Choroid plexus epithelial cell (primary cell): ENCODE measurements at places on chromosomes 16 and 17.

GRCh38 chr17:39781031-39781860 lies 43.5 kb downstream of the GRB7 start:
- peak; percentile 12 for DNase-seq

DNA sequence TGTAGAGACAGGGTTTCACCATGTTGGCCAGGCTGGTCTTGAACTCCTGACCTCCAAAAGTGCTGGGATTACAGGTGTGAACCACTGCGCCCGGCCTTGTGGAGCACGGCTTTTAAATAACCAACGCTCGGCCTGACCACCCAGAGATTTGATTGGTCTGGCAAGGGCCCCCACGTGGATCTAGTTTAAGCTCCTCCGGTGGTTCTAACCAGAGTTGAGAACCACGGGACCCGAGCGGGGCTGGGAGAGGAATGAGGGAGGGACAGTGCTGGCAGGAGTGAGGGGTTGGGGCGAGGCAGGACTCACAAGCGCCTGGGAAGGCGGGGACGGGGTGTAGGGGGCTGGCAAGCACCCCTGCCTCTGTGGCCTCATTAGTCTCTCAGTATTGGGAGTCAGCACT lies 3.0 kb downstream of the NLRC3 start:
- DNase-seq, result no peak

- DNase-seq, result no peak
Observed at GRCh38 chr16:70465999-70466804, 11.8 kb downstream of the FCSK start.

- no peak for DNase-seq
Observed at GRCh38 chr16:49276646-49277385, 4.8 kb downstream of the CBLN1 start.

GRCh38 chr16:21194771-21195301 lies 16.5 kb downstream of the ZP2 start:
- DNase-seq, result peak; percentile 10

DNA sequence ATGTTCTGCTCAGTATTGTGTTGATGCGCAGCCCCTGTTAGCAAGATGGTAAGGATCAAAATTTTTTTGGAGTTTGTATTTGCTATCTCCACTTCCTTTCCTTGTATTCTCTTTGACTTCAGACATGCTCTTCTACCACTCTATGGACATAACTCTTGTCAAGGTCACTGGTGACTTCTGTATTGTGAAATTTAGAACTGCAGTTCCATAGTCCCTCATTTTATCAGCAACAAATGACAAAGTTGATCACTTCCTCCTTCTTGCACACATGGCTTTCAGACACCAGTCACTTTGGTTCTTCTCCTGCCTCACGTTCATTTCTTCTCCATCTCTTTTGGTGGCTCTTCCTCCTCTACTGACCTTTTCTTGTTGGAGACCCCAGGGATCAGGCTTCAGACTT lies 21.1 kb downstream of the COX11 start:
- no peak for DNase-seq

DNA sequence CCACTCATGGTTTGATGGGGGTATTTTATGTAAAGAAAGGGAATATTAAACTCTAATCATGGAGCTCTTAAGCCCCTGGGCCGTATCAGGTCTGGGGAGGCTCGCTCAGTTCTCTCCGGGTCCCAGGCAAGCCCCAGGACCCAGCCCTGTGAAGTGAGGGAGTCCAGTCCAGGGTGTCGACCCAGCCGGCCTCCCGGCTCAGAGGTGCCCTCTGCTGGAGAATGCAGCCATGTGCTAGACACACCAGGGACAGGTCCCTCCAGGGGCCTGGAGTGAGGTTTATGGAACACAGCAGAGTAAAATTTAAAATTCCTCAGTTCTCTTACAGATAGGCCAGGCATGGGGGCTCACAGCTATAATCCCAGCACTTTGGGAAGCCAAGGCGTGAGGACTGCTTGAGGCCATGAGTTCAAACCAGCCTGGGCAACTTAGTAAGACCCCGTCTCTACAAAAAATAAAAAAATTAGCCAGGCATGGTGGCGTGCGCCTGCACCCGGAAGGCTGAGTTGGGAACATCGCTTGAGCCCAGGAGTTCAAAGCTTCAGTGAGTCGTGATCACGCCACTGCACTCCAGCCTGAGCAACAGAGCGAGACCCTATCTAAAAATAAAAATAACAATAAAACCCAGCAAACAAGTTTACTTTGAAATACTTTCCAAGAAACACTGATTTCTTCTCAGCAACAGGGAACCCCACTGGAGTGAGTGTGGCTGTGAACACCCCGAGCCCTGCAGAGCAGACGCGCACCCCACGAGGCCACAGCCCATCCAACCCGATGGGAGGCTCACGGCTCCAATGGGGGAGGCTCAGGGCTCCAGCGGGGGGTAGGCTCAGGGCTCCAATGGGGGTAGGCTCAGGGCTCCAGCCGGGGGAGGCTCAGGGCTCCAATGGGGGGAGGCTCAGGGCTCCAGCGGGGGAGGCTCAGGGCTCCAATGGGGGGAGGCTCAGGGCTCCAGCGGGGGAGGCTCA lies 72.2 kb downstream of the ZNF778 start:
- DNase-seq, result peak; percentile 77

DNA sequence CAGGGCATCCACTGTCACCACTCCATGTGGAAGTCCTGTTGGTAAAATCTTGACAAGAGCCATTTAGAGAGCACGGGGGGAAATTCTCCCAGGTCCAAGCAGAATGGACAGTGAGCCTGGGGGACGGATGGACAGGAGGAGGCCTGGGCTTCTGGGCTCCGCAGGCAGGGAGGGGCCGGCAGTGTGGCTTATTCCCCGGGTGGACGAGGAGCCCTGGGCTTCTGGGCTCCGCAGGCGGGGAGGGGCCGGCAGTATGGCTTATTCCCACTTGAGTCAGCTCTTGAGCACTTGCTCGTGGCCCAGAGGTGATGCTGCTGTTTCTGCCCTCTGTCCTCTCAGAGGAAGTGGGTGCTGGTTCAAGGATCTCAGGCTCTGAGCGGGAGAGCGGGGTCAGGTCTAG lies 22.2 kb upstream of the RPL13 start:
- peak; percentile 63 for DNase-seq

GRCh38 chr17:11506635-11507034 lies 91.6 kb upstream of the DNAH9 start:
- DNase-seq, result peak; percentile 2

DNA sequence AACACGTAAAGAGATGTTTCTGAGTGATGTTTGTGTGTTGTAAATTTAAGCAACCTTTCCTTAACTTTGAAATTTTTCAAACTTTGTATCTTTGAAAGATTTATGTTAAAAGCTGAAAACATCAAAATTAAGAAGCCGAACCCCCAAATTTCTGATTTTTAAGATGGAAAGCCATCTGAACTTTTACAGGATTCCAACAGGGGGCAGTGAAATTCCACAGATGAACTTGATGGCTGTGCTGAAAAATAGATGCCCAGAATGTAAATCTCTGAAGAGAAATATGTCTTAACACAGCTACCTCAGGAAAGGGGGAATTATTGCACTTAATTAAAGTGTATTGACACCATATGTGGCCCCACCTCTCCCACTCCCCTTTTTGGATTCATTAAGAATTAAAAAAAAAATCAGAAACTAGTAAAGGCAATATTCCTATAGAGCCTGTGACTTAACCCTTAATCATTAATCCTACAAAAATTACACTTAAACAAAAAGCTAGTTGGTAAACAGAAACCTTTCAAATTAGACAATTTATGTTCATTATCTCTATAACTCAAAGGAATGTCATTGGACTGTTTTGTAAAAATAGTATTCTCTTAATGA lies 597.9 kb downstream of the KCNJ2 start:
- peak; percentile 77 for DNase-seq

- no peak for DNase-seq
Observed at GRCh38 chr16:88868974-88869672, 2.7 kb upstream of the PABPN1L start.

GRCh38 chr16:29312835-29313558 lies 93.5 kb downstream of the NPIPB11 start:
- peak; percentile 35 for DNase-seq

DNA sequence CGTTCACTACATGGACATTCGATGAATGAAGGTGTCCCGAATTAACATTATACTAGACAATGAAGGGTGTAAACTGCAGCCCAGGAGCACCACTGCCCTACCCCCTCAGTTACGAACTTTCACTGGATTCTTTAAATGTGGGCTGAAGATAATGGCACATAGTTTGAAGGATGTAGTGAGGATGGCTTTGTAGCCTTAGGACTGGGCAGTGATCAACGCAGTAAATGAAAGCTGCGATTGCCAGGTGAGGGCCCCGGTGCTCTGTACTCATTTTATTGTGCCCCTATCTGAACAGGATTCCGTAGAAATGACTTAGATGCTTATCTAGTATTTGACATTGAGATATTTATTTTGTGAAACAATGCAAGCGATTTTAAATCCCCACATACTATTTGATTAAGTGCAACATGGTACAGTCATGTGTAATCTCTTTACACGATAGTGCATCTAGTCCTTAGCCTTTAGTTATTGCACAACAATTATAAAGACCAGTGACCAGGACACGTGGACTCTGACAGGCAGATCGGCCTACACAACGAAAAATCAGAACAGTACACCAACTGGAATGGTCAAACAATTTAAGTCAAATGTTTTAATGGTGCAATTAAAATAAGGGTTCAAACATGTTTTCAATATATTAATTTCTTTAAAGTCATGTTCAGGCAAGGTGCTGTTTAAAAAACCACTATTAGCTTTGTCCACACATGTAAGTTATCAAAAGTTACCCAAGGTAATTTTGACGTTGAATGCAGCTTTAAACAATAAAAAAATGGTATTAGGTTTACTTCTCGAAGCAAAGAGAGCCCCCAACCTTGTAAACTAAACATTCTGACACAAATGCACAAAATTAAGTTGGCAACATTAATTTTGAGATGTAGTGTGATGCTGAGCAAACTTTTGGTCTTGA lies 17.4 kb upstream of the ERN1 start:
- peak; percentile 11 for DNase-seq

- peak; percentile 29 for DNase-seq
Observed at GRCh38 chr17:36722121-36722902, 120.9 kb downstream of the MRM1 start.

DNA sequence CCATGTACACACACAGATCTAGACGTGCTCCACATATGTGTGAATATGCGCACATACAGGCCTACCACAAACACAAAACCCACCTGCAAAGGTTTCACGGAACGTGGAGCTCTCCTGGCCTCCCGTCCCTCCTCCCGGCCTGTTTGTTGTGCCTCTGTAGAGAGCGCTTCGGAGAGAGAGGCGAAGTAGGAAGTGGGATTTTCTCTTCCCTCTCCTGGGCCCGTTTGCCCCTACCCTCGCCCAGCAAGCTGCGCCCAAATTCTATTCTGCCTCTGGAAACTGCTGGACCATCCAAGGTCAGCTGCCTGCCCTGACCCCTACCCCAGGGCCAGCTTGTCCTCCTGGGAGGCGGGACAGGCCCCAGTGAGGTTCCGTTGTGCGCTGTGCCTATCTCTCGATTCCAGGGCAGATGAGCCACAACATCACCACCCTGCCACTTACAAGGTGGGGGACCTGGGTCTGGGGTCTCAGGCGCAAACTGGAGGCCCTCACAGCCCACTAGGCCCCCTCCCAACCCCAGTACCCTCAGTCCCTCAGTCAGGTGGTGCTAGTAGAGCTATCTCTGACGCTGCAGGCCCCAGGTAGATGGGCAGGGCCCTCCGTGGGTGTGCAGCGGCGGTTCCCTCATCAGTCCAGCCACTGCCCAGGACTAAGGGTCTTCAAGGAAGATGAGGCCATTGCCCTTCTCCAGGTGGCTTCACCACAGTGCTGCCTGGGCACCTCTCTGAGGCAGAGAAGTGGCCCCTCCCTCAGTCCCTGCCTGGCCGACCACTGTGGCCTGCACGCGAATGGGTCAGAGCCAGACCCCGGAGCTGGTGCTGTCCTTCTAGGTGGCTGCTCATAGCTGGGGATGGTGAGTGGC lies 54.2 kb downstream of the BEAN1 start:
- DNase-seq, result no peak

DNA sequence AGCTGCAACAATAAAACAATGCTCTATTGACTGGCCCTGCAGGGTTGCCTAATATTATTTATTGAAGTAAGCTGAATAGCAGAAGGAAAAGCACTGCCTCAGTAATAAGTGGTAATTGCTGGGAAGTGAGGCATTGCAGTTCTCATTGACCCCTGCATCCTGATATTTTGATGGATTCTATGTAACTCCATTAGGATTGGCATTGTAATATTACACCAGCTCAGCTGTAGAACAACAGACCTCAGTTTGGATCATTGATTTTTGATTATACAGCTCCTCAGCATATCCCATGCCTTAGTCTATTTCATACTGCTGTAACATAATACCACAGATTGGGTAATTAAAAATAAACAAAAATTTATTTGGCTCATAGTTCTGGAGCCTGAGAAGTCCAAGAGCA lies 650.6 kb upstream of the SALL1 start:
- DNase-seq, result no peak

GRCh38 chr17:9195961-9196670 lies 174.8 kb downstream of the NTN1 start:
- DNase-seq, result no peak

- DNase-seq, result no peak
Observed at GRCh38 chr17:81120695-81121621, 44.3 kb upstream of the PVALEF start.

DNA sequence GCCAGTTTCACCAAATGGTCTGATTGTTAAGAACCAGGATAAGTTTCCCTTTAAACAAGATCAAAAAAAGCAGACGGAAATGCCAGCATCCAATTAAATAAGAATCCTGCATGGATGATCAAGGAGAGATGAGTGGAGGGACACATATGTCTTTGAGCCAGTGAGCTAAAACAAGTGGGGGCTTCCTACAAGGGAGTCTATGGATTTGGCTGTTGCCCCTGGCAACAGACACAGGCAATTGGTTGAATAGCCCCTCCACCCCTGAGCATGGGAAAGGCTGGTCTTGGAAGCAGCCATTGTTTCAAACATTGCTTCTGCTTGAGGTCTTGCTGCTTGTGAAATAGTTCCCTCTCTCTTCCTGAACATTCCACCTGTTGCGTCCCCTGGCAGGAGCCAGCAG lies 374.7 kb upstream of the ERCC4 start:
- DNase-seq, result no peak

DNA sequence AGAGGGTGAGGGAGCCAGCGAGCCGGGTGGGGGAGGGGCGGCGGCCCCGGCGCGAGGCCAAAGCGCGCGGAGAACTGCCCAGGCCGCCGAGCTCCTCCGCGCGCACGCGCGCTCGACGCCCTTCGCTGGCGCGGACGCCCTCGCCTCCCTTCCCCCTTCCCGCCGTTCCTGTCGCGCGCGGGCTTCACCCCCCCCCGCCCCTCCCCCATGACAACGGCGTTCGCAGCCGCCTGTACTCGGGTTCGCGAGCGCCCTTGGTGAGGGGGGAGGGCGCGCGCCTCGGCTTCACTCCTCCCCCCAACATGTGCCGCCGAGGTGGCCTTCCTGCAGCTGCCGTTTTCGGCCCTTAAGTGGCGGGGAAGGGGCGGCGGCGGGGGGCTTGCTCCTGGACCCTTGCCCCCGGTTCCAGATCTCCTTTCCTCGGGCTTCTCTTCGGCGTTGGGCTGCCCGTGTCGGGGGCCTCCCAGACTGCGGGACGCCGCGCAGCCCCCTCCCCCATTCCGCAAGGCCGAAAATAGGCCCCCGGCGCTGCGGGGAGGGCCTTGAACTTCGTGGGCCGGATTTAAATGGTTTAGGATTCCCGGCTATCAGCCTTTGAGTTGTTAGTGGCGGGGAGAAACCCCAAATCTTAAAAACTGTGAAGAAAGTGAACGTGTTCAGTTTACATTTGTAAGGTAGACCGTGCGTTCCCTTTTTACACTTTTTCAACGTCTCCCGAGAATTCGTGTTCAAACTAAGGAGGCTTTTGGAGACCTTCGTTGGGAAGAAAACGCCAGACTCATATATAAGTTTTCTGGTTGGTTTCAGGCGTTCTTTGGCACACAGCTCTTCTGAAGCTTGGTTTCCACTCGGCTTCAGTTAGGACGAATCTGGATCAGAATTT lies 653 bp downstream of the SRRM2 start:
- peak; percentile 79 for DNase-seq

- peak; percentile 76 for DNase-seq
Observed at GRCh38 chr17:9672266-9672665, 26.9 kb downstream of the USP43 start.
